Right atrium auricular region (tissue), 2 donors: ENCODE measurements at places on chromosomes 7 and 10. TPM values are rescaled to one million over a fixed set of nuclear protein-coding genes. Genes with fewer than 3 reads are reported as not detected.

The LRRC18 gene
- not detected for total RNA-seq

The ANKMY2 gene
- 33.7 TPM for total RNA-seq

GRCh38 chr10:69089638-69090599, 2.0 kb downstream of the SRGN start:
- H3K27me3 ChIP-seq: no peaks in the 10 kb centered on the region
- peak overlapping the region; percentile 85 for H3K27ac ChIP-seq
- H3K4me3 ChIP-seq: peak overlapping the region; percentile 36
- H3K36me3 ChIP-seq: no peaks in the 10 kb centered on the region
- H3K4me1 ChIP-seq: no peaks in the 10 kb centered on the region

DNA sequence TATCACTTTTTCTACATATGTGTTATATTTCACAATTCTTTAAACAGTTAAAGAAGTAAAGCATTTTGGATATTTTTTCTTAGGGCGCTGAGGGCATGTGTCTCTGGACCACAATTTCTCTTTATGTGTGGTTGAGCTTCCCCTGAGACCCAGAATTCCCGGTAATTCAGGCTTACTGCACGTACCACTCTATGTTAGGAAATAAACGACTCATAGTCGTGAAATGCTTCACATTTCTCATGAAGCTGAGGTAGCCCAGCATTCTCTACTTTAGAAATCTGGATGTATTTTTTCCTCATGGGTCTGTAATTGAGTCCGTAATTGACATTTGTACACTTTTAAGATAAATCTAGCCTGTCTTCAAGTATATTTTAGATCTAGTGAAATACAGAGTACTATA, 170.6 kb downstream of the FZD1 start:
- H3K4me3 ChIP-seq: no peak overlapping the region
- H3K36me3 ChIP-seq: no peaks in the 10 kb centered on the region
- no peaks in the 10 kb centered on the region for H3K4me1 ChIP-seq
- H3K27ac ChIP-seq: no peak overlapping the region
- no peaks in the 10 kb centered on the region for H3K27me3 ChIP-seq

The ZNF853 gene
- total RNA-seq: 25.2 TPM

The THSD7A gene
- 0.85 TPM for total RNA-seq

The RASA4B gene
- total RNA-seq: 7.5 TPM
